NCI-H2171 (cell line): ENCODE measurements at places on chromosomes 7 and 10.

DNA sequence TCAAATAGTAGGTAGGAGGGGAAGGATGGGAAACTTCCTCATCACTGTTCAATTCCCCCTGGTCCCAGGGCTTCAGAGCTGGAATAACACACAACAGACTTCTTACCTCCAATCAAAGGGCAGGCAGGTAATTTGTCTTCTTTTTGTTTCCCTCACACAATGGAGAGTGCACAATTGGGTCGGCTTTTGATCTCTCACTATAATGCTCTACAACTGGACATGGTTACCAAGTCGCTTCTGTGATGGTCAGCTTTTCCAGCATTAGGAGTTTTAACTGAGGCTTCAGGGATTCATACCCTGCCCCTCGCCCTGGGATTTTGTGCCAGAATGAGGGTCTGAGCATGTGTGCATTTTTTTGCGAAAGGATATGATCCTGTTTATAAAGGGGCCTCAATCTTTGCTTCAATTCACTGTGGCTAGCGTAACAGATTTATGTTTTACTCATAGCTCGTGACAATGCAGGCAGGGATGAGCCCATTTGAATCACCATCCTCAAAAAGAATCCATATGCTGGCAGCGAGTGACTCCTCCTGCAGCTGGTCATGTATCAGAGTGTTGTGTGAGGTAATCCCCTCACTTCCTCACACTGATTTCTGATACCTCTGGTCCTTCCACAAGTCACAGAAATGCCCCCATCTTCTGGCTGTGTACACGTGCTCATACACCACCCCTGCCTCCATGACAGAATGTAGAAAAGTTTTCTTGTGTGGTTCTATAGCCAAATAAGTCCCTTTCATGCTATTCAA, 189.6 kb downstream of the CTTNBP2 start:
- no peak for DNase-seq

DNA sequence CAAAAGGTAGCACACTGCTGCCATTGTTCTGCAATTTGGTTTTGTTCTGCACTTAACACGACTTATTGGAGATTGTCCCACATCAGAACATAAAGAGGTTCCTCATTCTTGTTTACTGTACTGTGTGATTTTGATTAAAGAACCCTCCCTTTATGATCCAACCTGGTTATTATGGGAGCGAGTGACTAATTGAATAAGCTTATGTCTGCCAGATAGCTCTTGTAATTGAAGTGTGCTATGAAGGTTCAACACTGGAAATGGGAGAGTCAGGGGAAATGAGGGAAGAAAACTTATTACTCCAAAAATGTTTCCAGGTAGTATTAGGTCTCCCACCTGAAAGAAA, 33.9 kb downstream of the CASP7 start:
- DNase-seq: no peak

GRCh38 chr7:156090988-156091387, 278.7 kb upstream of the SHH start:
- DNase-seq: no peak

DNA sequence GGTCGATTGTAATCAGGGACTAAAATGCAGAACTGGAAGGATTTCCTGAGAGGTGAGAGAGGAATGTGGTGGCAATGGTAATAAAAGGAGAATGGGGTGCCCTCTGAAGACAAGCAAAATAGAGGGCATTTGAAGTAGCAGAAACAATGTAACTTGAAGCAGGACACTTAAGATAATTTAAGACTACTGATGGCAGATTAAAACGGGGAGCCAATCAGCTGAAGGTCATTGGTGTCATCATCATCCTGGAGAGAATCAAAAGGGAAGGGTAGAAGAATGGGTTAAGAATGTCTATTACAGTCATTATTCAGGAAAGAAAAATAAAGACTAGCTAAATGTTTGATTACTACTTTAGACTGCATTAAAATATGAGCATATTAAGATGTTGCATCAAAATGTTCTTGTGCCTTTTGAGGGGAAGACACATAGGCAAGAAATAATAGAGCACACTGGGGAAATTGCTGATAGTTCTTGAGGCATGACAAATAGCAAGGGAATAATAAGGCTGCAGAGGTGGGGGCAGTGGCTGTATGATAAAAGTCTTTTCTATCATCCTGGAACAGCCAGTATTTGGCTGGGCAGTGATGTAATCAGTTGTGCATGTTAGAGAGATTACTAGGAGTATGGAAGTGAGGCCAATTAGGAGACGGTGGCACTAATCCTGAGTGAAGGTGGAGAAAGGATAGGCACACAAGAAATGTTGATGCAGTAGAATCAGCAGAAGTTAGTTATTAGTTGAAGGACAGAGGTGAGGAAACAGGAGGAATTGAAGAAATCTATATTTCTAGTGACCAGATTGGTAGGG, 60.2 kb downstream of the CCDC71L start:
- DNase-seq: no peak

GRCh38 chr10:1041514-1041913, 7.4 kb downstream of the IDI1 start:
- DNase-seq: no peak
